ENCODE measurements at places on chromosomes 7 and 10.

DNA sequence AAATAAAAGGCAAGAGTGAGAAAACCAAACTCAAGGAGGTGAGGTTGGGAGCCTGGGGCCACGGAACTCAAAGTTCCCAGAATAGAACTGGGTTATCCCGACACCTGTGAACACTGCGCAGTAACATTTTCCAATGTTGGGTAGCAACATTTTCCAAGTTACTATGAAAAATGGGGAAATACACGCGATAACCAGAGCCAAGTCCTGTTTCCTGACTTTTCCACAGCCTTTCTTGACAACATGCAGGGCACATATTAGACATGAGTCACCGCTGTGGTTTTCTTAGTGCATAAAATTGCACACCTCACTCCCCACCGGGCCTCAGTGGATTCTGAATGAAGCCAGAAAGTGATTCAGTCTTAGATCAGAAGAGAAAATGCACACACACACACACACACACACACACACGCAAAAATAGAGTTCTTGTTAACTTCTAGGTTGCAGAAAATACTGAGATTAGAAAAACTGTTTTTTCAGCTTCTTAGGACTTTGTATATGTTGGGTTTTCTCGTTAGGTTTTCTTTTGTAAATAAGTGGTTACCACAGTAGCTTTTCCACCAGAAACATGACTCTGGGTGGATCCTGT is 70.0 kb downstream of the CAMK1D start:
- DNase-seq: peak; percentile 43

DNA sequence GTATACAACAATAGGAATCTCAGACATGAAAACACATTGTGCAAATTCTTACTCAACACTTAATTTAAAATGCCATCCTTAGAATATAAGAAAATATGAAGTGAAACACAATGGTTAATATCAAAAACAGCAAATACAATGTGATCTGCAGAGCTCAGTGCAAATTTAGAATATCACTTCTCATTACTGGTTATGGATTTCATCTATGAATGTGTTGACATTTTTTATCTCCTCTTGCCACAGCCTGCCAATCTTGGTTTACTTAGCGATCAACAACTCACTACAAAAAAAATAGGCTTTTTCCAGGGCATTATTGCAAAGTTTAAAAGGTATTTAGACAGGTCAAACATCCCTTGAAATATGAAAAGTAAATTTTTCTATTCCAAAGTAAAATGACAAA is 25.0 kb upstream of the RNF148 start:
- DNase-seq: no peak

GRCh38 chr7:18202315-18203045 is 174.8 kb upstream of the PRPS1L1 start:
- no peak for DNase-seq

GRCh38 chr10:70773965-70774809 is 11.0 kb downstream of the TBATA start:
- DNase-seq: no peak

DNA sequence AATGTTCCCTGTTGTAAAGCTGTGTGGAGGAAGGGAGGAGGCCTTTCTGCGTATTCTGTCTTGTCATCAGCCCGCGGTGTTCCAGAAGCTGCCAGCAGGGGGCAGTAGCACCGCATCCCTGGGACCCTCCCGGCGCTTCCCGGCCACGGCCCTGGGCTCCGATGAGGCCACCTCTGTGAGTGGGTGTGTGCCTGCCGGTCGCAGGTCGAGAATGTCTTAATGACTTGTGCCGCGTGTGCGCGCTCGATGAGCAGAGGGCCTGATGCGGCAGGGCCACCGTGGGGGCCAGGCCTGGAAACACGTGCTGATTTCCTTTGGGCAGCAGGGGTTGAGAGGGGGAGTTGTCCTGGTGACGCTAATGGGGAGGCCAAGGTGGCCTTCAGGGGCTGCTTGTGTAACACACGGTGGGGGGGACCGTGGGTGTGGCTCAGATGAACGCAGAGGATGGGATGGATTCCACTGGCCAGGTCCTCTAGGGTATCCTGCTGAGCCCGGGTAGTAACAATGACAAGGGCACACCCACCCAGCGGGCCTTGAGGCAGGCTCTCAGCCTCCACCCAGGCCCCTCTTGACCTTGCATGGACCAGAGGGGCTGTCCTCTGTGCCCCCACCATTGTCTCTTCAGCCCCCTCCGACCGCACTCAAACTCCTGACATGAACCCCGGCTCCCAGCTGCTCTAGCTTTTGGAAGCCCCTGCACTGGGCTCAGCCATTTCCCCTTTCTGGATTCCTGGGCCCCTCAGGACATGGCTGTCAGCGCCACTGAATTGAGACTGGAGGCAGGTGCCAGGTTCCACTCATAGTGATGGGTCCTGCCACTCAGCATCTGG is 135.9 kb upstream of the PODXL start:
- DNase-seq: peak; percentile 10
